ENCODE measurements at places on chromosomes 5 and 9.

DNA sequence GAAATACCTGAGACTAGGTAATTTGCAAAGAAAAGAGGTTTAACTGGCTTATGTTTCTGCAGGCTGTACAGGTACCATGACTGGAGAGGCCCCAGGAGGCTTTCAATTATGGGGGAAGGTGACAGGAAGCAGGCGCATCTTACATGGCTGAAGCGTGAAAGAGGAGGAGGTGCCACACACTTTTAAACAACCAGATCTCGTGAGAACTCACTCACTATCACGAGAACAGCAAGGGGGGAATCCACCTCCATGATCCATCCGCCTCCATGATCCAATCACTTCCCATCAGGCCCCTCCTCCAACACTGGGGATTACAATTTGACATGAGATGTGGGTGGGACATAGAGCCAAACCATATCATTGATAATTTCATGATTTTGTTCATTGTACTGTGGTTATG lies 2.5 kb upstream of the MED27 start:
- DNase-seq, result no peak

DNA sequence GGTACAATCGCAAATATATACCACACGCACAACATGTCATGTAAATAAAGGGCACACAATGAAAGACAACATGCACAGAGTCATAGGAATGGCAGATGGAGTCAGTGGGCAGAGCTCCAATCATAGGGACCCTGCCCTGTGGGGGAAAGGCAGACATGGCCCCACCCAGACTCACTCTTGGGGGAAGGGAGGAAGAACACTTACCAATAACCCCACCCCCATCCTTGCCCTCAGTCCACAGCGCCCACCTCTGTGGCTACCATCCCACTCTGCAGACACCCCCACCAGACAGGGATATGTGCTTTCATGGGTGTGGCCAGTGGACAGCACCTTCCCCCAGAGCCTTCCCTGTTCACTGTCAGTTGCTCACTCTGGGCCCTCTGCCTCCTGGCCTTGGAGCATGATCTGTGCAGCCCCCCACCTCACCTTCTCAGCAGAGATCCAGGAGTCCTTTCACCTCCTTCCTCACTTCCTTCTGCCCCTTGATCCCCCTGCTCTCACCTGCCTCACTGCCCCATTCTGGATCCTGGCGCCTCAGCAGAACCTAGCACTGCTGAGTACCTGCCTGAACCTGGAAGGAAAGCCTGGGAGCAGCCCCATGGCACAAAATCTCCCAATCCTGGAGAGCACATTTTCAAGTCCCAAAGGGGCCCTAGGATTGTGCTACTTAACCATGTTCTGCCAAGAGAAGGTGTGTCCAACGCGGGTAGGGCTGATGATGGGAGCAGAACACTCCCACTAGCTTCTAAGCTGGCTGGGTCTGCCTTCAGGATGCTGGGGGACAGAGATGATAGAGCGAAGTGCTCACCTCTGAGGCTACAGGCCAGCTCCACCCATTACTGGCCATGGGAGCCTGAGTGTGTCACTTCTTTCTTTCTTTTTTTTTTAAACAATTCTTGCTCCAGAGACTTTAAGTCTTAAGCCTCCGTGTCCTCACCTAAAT lies 1.5 kb upstream of the PHF19 start:
- DNase-seq, result no peak

DNA sequence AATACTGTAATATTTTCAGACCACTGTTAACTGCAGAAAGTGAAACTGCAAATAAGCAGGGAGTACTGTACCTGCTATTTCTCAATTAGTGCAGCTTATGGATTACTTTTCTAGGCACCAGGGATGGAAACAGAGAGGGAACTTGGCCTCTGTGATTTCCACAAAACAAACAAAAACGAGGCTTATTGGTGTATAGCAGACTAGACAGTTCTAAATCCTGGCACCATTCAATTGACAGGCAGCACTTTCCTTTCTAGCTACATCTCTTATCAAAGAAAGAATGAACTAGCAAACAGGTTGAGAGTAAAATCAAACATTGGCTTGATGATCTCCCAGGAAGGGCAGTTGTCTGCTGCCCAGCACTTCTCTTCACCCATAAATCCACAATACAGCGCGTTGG lies 16.0 kb upstream of the IL33 start:
- DNase-seq, result no peak

DNA sequence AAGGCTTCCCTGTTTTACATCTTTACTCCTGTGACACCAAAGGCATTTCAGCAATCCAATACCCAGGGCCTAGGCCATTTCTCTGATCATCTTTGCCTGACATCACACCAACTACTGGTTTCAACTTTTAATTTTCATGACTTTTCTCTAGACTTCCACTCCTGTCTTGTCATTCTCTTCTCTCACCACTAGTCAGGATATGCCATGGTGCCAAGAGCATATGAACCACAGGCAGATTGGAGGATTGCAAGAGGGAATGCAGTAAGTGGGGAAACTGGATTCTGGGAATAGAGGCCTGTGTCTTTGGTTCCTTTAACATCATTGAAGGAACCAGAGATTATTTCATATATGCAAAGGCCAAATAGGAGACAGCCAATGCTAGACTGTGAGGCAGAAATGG lies 69.3 kb downstream of the ANKRD31 start:
- DNase-seq, result no peak

DNA sequence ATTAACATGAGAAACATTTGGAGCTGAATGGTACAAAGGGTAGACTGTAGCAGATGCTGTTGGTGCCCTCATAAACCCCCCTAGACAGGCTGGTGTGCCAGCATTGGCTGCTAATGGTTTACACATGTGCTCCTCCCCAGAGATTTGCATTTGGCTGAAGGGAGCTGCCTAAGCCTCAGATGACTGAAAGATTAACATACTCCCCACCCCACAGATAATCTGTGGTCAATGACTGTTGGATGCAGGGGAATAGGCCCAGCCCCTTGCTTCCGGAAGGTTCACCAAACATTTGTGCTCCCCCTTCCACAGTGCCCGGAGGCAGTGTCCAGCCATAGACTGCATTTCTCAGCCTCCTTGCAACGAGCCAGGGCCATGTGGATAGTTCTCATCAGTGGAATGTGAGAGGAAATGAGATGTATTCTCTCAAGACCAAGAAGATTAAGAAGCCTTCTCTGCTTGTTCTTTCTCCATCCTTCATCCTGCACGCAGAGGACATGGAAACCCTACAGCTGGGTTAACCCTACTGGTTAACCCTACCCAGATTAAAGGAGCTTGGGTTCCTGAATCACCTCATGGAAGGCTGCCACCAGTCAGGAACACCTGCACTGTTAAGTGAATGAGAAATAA lies 79.6 kb downstream of the PHAX start:
- no peak for DNase-seq

GRCh38 chr5:61673007-61673735 lies 341.1 kb downstream of the ZSWIM6 start:
- no peak for DNase-seq

DNA sequence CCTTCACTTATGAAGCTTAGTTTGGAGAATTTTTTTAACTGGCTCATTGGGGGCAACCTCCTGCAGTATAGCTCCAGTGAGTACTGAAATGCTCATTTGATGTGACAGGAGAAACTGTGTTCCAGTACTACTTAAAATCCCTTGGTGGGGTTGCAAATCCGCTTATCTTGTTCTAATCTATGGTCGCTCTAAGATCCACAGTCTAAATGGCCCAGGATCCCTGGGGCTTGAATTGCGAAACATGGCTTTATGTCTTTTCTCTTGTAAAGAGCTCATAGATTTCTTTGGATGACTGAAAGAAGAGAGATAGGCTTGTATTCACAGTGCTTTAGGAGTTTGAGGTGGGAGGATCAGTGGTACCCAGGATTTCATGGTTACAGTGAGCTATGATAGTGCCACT lies 52.7 kb downstream of the ADAMTSL1 start:
- DNase-seq, result no peak

- DNase-seq, result no peak
Measured at GRCh38 chr9:129756191-129756590, 3.3 kb upstream of the PTGES start.

DNA sequence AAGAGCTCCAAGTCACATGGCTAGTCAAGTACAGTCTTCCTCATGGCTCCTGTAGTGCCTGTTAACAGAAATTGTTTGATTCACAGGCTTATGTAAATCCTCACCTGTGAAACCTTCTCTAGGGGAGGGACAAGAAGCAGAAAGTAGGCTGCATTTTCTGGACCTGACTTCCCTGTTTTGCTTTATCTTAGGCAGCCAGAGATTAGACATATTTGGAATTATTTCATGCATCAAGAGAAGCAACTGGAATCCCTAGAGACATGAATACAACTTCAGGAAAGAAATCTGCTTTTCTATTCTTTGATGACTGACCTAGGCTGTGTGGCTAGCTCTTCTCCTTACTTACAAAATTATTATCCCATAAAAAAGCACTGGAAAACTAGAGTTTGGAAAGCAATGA lies 52.3 kb downstream of the CAST start:
- DNase-seq, result no peak

GRCh38 chr9:113247640-113248039 lies 26.3 kb downstream of the SLC31A1 start:
- no peak for DNase-seq

DNA sequence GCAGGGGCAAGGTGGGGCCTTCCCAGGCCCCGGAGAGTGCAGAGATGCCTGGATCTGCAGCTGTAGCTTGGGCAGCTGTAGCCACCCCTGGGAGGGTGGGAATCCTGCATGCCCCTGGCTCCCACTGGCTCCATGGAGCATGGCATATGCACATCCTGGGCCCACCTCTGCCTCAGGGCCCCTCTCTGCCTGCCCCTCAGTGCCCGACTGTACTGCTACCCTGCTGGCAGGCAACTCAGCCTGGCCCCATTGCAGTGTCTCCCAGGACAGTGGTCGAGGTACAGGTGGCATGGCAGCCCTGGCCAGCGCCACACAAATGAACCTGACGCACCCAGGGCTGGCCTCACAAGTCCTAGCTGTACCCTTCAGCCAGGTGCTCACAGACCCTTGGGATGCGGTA lies 23.9 kb downstream of the JMY start:
- DNase-seq, result no peak

DNA sequence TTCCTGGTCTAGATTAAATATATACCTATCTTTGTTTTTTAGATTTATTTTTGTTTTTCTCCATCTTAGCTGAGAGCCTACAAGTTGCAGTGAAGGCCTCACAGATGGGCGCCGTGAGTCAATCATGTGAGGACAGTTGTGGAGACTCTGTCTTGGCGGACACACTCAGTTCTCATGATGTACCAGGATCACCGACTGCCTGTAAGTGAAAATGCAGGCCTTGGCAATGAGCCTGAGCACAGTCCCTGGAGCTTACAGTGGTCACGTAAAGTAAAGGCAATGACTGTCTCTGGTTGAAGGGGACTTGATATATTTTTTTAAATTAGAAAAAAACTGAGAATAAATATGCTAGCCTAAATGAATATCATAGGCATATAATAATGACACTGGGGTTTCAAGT lies 271.9 kb downstream of the ARHGEF28 start:
- no peak for DNase-seq

- DNase-seq, result no peak
Measured at GRCh38 chr5:139454568-139455290, 7.8 kb downstream of the ECSCR start.

DNA sequence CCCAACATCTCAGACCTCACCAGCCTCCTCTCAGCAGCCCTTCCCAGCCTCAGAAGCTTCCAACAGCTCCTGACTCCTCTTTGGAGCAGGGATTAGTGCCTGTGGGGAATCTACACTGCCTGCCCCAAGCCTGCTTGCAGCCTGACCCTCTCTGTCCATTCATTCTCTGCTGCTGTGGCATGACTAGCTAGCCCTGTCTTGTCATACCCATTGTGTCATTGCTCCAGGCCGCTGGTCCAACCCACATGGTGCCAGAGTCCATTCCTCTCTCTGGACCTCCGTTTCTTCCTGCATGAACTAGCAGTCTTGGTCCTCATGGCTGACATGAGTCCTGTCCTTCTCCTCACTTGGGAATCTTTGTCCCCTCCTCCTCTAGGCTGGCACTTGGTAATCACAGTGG lies 12.8 kb upstream of the RXRA start:
- no peak for DNase-seq

DNA sequence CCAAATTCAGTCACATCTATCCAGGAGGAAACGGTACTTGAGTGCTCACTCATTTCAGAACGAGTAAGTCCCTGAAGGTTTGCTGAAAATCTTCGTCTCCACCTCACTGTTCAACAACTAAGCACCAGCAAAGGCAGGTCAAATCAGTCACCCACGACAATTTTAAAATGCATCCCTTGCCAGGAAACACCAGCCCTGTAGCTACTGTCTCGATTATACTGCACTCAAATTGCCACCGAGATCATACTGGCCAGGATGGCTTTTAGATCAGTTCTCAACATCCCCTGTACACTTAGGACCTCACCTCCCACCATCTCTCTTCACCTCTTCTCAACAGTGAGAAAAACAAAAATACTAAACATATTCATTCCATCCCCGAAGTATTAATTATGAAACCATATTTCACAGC lies 298.6 kb downstream of the AGTPBP1 start:
- DNase-seq, result no peak

GRCh38 chr9:104871961-104872527 lies 55.9 kb downstream of the ABCA1 start:
- no peak for DNase-seq

DNA sequence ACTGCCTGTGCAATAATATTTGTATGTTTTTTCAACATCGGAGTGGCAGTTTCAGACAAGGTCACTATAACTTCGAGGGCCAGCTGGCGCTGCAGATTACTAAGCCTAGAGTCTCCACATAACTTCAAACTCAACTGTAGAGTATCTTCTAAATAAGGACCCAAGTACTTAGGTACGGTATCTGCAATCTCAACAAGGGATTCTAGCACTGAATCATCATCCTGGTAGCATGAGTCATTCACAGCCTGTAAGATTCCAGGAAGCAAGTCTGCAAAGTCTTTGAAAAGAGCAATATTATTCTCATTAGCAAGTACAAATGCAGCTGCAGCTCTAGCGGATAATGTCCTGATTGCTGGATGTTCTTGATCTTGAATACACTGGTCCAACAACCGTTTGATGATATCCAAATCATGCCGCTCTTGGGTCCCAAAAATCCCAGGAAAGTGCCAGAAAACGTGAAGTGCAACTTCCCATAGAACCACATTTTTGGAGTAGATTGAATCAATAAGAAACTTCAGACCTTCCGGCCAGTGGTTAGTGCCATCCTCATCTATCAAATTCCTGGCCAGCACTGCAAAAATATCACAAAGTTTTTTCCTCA lies 654 bp downstream of the RANBP6 start:
- DNase-seq, result no peak

- no peak for DNase-seq
Measured at GRCh38 chr9:70036641-70037040, 7.0 kb upstream of the MAMDC2 start.

GRCh38 chr9:97558701-97559101 lies 57.2 kb downstream of the TMOD1 start:
- no peak for DNase-seq

DNA sequence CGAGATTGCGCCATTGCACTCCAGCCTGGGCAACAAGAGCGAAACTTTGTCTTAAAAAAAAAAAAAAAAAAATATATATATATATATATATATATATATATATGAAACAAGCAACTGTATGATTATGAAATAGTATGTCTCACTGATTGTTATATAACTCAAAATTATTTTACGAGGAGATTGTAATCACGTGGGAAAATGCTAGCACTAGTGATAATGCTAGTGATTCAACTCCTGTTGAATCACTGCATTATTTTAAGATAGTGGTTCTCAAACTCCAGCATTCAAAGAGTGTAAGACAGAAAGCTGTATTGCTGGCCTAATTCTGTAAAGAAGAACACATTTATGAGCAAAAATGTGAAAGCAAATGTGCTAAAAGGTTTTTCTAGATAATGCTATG lies 12.4 kb upstream of the PTPN3 start:
- DNase-seq, result no peak

- DNase-seq, result no peak
Measured at GRCh38 chr9:110142868-110143481, 65.0 kb downstream of the C9orf152 start.

Data from effector CD4-positive, alpha-beta T cell (primary cell).